PC-3 (cell line): ENCODE measurements at places on chromosomes 2 and 18. TPM values are rescaled to one million over a fixed set of nuclear protein-coding genes. Genes with fewer than 3 reads are reported as not detected.
A peak's percentile ranks its signal among the peaks of the same experiment; 100 is the strongest.

- peaks cover 85% of the 10 kb centered on the region for H3K4me1 ChIP-seq
- 0 out of 2 replicates have a peak overlapping the region, but pooled peaks have one; percentile 0 for H3K4me3 ChIP-seq
- H3K36me3 ChIP-seq = no peaks in the 10 kb centered on the region; the same call in 1 of the 2 replicates
- no peaks in the 10 kb centered on the region for H3K27me3 ChIP-seq
- DNase-seq = peak; percentile 90
- H3K27ac ChIP-seq = peak overlapping the region; percentile 76
Observed at GRCh38 chr2:65377556-65378192, 54.7 kb downstream of the SPRED2 start.

DNA sequence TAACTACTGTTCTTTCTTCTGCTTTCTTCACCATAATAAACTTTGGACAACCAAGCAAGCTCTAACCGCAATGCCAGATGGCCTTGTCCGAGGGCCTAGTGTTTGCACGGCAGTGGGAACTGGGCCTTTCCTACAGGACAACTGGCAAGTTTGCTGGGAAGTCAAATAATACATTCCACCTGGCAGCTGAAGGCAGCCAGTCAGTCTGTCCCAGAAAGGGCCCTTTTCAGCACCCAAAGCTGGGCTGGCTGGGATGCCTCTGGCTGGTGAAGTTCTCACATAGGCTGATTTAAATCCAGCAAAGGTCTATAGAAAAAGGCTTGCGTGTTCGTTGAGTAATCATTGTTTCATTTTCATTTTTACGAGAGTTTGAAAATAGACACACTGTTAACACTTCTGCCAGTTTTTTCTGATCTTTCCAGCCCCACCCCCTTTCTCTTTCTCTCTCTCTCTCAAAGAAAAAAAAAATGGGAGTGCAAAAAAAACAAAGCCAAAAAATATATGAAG is 110.0 kb upstream of the EPAS1 start:
- H3K4me3 ChIP-seq = peak overlapping the region; percentile 22; the same call in 1 of the 2 replicates
- peaks cover 13% of the 10 kb centered on the region for H3K4me1 ChIP-seq
- no peaks in the 10 kb centered on the region for H3K36me3 ChIP-seq

The INO80C gene
- total RNA-seq = 6.8 and 16.1 TPM in 2 replicates

- no peaks in the 10 kb centered on the region for H3K36me3 ChIP-seq
- H3K4me1 ChIP-seq = no peaks in the 10 kb centered on the region
- DNase-seq = no peak
- peaks cover 87% of the 10 kb centered on the region for H3K27me3 ChIP-seq
- H3K27ac ChIP-seq = no peak overlapping the region
- no peak overlapping the region for H3K4me3 ChIP-seq
Observed at GRCh38 chr2:122112216-122113005, 357.0 kb downstream of the TSN start.

The HOXD9 gene
- not detected in 2 replicates for total RNA-seq

GRCh38 chr2:161722547-161723503 is 98.6 kb downstream of the SLC4A10 start:
- H3K4me1 ChIP-seq = no peaks in the 10 kb centered on the region
- no peak overlapping the region for H3K27ac ChIP-seq
- H3K4me3 ChIP-seq = no peak overlapping the region
- no peaks in the 10 kb centered on the region for H3K27me3 ChIP-seq
- H3K36me3 ChIP-seq = no peaks in the 10 kb centered on the region

GRCh38 chr2:120161190-120161589 is 62.0 kb downstream of the TMEM185B start:
- no peak overlapping the region for H3K27ac ChIP-seq
- H3K4me1 ChIP-seq = no peaks in the 10 kb centered on the region
- DNase-seq = no peak
- H3K36me3 ChIP-seq = no peaks in the 10 kb centered on the region
- no peak overlapping the region for H3K4me3 ChIP-seq

GRCh38 chr2:16162491-16163040 is 222.2 kb downstream of the MYCN start:
- H3K27ac ChIP-seq = no peak overlapping the region
- no peaks in the 10 kb centered on the region for H3K36me3 ChIP-seq
- no peak for DNase-seq
- no peaks in the 10 kb centered on the region for H3K27me3 ChIP-seq
- H3K4me3 ChIP-seq = no peak overlapping the region
- no peaks in the 10 kb centered on the region for H3K4me1 ChIP-seq

GRCh38 chr18:74204526-74205152 is 56.3 kb downstream of the TIMM21 start:
- no peaks in the 10 kb centered on the region for H3K27me3 ChIP-seq
- H3K4me1 ChIP-seq = no peaks in the 10 kb centered on the region
- no peaks in the 10 kb centered on the region for H3K36me3 ChIP-seq
- H3K4me3 ChIP-seq = no peak overlapping the region
- no peak overlapping the region for H3K27ac ChIP-seq
- DNase-seq = no peak

DNA sequence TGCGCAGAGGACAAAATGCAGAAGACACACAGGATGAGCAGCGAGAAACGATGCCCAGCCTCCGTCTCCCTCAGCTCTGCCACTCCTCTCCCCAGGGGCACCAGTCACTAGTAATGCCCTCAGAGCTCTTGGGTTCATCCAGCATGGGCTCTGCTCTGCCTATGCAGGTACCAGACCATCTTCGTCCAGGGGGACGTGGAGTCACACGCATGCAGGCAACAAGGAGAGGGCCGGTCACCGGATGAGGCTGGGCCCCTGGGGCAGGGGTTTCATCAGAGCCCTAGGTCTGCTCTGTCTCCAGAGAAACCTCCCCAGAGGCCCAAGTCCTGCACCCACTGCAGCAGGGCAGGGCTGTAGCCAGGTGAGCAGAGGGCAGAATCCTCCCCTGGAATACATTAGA is 23.9 kb downstream of the RAB31 start:
- no peaks in the 10 kb centered on the region for H3K36me3 ChIP-seq
- no peaks in the 10 kb centered on the region for H3K27me3 ChIP-seq
- no peak for DNase-seq
- H3K4me1 ChIP-seq = peaks cover 32% of the 10 kb centered on the region
